Endodermal cell (in vitro differentiated cells): ENCODE measurements at places on chromosomes 1 and 21. TPM values are rescaled to one million over a fixed set of nuclear protein-coding genes. Genes with fewer than 3 reads are reported as not detected.

The PPP2R5A gene
- 36.9 and 40.7 TPM in 2 replicates for total RNA-seq

The FAAH gene
- total RNA-seq, result 18.9 and 27.1 TPM in 2 replicates

The HES3 gene
- total RNA-seq, result not detected in 3 replicates

The PODN gene
- 3.1 and 3.6 TPM in 2 replicates for total RNA-seq

The GJA9 gene
- not detected in 2 replicates for total RNA-seq

The TAS1R2 gene
- total RNA-seq, result not detected in 3 replicates

The ZBTB17 gene
- 25.2 and 28.0 TPM in 2 replicates for total RNA-seq

The MAN1C1 gene
- 4.3 and 5.1 TPM in 2 replicates for total RNA-seq

The OLFML3 gene
- total RNA-seq, result 14.8 and 19.9 TPM in 2 replicates

The AJAP1 gene
- 16.2 and 19.4 TPM in 2 replicates for total RNA-seq

GRCh38 chr1:93694819-93695218, 13.2 kb upstream of the BCAR3 start:
- DNase-seq, result peak; percentile 85

DNA sequence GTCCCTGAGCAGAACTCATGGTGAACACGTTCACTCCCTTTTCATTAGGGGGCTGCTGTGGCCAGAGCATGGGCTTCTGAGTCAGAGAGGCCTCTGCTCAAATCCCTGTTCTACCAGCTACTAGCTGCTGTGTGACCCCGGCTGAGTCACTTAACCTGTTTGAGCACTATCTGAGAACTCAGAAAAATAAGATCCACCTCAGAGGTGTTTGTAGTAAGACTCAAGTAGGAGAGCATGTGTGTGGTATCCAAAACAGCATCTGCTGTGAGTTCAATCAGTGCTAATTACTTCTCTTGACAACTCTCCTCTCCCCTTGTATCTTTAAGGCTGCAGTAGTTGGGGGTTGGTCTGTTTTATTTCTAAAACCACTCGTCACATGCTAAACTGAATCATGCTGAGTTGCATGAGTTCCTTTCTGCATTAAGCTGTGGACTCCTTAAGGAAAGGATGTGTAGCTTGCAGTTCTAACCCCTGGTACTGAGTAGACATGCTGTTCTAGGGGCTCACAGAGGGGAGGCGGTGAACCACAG, 39.7 kb upstream of the JUN start:
- no peak for DNase-seq

- peak; percentile 61 for DNase-seq
These were observed 4.0 kb upstream of the DMRTA2 start for GRCh38 chr1:50427086-50427817.

DNA sequence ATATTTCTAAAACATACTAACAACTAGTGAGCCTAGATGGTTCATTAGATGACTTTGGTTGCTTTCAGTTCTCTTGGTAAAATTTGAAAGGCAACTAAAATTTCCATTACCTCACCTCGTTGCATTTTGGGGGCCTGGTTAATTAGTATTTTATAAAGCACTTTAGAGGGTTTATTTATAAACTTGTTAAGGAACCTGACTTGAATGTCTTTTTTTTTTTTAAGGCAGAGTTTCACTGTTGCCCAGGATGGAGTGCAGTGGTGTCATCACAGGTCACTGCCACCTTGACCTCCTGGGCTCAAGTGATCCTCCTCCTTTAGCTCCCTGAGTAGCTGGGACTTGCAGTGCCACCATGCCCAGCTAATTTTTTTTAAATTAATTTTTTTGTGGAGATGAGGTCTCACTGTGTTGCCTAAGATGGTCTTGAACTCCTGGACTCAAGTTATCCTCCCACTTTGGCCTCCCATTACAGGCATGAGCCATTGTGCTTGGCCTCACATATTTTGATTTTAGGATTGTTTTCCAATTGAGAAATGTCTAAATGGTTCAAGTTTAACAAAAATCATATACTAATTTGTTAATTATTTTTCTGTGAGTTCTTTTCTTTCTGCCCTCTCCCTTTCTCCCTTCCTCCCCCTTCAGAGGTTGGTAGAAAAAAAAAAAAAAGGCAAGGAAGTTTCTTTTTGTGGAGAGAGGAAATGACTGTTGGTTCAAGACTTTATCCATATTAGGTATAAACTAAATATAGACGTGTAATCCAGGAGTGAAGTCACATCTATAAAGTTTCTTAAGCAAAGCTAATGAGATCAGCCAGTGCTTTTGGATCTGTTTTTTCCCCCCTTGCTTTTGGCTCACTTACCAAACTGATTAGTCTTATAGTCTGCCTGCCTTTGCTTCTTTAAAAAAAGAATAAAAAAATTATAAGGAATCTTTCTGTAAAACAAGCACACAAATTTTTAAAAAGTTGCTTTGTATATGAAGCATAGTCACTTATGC, 24.7 kb downstream of the CLIC4 start:
- DNase-seq, result no peak

GRCh38 chr1:227781314-227781930, 34.1 kb upstream of the PRSS38 start:
- peak; percentile 26 for DNase-seq

GRCh38 chr1:177171536-177172123, 872 bp downstream of the BRINP2 start:
- DNase-seq, result no peak

DNA sequence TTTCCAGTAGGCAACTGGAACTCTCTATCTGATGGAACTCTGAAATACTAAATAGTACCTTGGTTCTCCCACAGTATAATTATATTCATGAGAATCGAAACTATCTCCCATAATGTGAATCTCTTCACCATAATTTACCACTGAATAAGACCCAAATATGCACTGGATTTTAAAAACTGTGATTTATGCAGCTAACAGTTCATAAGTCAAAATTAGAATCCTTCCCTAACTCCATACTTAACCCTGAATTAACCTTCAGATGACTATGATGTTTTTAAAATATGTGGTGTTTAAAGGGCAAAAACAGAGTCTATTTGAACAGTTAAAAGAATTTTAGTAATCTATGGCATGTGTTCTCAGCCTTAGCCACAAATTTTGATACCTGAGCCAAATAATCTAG, 22.9 kb upstream of the SLC44A3 start:
- DNase-seq, result no peak

DNA sequence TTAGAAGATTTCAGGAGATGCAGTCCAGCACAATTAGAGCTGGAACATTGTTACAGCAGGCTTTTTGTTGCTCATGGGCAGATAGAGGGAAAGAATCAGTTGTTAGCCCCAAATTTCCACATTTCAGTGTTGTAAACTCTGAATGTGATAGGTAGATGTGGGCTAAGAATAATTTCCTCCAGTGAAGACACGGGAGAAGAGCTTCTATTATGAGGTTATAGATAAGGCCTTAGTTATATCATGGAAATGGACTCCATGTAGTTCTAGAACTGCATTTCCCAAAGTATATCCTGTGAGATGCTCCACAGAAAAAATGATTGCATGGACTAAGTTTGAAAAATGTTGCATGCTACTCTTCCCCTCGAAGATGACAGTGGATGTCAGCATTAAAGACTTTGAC, 64.9 kb downstream of the PRKAA2 start:
- no peak for DNase-seq

- no peak for DNase-seq
These were observed 38.8 kb upstream of the OR2B11 start for GRCh38 chr1:247496581-247497285.

GRCh38 chr1:32239337-32239736, 7.7 kb upstream of the FAM167B start:
- DNase-seq, result peak; percentile 60

- peak; percentile 87 for DNase-seq
These were observed 123.0 kb upstream of the IGSF21 start for GRCh38 chr1:17984583-17984982.

DNA sequence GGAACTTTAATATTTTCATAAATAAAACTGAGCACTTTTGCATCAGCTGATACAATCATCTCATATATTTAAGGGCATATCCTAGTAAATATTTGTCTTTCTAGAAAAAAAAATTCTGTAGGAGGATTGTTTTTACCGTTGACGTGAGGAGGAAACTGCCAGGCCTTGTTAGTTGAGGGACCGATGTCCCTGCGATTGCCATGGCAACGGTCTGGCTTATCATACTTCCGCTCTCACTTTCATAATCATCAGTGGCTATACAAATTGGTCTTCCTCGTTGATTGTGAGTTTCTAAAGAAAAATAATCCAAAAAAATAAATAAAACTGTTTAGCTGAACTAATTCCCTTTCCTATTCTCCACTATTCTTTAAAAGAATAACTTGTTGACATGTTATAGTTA, 69.3 kb upstream of the ANGPTL3 start:
- DNase-seq, result no peak

DNA sequence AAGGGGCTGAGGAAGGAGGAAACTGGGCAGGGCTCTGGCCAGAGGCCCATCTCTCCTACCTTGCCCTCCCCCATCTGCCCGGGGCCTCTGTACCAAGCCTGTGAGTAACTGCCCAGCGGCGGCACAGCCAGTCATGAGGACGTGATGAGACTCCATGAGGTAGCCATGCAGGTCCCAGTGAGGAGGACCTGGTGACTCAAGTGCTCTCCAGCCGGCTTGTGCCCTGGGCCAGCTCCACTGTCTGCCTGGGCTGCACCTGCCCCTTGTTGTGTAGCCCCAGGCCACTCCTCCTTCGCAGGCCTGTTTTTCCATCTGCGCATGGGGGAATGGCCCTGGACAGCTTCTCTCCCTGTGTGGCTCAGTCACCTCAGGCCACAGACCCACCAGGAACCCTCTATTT, 42.0 kb upstream of the PADI1 start:
- DNase-seq, result no peak

- no peak for DNase-seq
These were observed 10.1 kb upstream of the NTPCR start for GRCh38 chr1:232940262-232940661.

GRCh38 chr1:121445679-121446078, 260.9 kb downstream of the SRGAP2C start:
- DNase-seq, result no peak

GRCh38 chr1:2398871-2399270, 7.2 kb downstream of the RER1 start:
- no peak for DNase-seq

- no peak for DNase-seq
These were observed 9.8 kb downstream of the RAP1A start for GRCh38 chr1:111629190-111629954.

- peak; percentile 90 for DNase-seq
These were observed at the start of gene PRELP for GRCh38 chr1:203475012-203475981. TSS of gene PRELP (plus strand) at chr1:203475806. CDS start at chr1:203483185, 7,379 bp downstream.
